ENCODE measurements at places on chromosomes 4 and X.

DNA sequence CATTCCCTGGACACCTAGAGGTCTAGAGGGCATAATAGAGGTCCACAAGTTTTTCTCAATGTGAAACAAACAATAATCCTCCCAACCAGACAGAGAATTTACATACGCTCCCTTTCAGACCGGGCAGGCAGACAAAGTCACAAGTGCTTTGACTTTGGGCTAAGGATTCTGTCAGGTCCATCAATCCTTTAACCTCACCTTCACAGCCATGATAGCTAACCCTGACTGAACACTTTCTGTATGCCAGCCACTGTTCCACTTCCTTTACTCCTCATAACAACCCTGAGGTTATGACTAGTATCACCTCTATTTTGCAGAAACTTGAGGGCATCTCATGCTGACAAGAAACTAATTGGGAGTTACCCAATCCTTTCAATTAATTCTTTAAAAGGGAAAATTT is 118.8 kb upstream of the AFF2 start:
- no peak for DNase-seq

DNA sequence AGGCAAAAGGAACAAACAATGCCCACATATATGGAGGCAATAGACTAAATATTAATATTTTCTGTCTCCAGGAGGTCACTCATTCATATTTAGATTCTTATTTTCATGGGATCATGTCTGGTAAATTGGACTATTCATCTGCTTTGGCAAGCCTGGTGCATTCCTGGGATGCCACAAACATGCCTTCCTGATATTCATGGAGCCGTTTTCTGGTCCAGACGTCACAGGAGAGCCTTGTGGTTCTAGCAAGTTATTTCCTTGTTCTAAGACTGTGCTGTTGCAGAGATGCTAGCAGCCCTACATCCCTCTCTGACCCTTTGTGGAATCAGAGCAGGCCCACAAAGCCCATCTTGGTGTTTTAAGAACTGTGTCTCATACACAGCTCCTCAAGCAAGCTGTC is 16.1 kb upstream of the EXOSC9 start:
- DNase-seq = peak; percentile 97

DNA sequence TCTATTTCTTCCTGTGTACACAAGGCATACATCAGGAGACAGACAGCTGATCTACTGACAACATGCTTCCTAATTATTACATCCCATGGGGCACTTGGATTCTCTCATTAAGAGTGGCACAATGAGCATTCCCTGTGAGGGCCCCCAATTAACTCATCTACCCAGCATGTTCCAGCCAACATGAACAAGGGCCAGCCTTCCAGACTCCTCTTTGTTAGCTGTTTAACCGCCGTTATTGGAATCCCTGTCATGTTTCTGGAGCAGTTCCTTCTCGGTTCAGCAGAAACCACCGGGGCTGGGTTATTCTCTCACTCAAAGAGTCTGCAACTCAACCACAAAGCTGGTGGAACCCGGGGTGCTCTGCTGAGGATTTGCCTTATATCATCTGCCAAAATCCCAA is 9.9 kb upstream of the GPM6B start:
- DNase-seq = no peak

DNA sequence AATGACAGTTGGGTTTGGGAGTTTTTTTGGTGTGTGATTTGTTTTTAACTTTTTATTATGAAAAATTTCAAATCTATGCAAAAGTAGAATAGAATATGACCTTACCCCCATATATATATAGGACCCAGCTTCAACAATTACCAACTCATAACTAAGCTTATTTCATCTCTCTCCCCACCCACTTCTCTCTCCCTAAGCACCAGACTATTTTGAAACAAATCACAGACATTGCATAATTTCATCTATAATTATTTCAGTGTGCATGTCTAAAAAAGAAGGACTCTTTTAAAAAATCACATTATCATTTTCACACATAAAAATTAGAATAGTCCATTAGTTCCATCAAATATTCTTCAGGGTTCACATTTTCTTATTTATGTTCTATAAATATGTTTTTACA is 28.3 kb upstream of the NKX6-1 start:
- DNase-seq = no peak

DNA sequence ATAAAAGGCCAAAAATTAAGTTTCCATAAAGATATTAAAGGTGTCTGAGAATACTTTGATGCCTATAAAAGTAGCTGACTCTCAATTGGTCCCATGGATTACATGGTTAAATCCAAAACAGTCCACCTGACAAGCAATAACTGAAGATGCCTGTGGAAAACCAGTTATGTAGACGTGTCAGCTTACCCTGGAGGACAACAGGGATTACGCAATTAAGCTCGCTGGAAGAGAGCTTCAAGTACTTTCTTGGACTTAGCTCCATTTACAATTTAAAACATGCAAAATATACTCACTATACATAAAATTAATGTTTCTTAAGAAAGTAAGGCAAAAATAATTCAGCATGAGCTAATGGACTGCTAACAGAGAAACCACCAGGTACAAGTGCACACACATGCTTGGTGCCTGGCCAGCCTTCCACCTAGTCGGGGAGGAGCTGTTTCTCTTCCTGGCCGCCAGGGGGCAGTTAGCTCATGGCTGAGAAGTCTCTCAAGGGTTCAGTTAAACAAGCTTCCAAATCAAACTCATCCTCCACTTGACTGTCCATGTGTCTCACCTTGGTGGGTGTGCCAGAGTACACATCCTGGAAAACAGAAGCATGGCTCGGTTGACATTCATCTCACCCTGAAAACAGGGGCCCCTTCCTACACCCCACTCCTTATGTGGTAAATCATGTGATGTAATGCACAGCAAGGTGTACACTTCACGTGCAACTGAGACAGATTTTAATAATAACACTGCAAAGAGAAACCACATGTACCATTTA is 9.2 kb upstream of the FAM53A start:
- peak; percentile 19 for DNase-seq

GRCh38 chr4:59770601-59771264 is 1429.4 kb upstream of the ADGRL3 start:
- DNase-seq = no peak

DNA sequence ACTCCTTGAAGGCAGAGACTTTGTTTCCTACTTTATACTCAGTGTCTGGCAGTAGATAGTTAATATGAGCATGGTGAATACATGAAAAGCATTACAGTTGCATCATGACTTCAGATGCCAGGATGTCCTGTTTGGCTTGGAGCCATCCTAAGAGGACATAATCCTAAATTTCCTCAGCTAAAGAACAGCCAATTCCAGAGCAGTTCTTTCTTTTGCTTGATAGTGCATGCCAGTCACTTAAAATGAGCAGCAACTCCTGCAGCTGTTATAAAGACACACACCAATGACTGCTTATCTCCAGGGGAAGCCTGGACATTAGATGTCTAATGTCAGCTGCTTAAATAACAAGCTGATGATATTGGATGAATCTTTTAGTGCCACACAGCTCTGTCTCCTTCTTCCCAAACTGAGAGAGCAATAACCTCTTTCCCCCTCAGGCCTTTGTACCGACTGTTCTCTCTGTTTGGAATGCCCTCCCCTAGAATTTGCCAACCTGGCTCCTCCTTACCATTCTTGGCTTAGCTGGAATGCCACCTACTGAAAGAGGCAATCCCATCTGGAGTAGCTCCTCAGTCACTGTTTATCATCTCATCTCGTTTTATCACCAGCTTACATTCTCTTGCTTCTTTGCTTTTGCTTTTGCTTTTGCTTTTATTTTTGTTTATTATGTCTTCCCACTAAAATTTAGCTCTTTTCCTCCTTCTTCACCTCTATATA is 100.8 kb upstream of the USP38 start:
- no peak for DNase-seq

GRCh38 chr4:128517739-128518510 is 230.3 kb upstream of the PGRMC2 start:
- DNase-seq = peak; percentile 91

- DNase-seq = no peak
Measured at GRCh38 chr4:173039617-173040577, 128.7 kb upstream of the GALNT7 start.

DNA sequence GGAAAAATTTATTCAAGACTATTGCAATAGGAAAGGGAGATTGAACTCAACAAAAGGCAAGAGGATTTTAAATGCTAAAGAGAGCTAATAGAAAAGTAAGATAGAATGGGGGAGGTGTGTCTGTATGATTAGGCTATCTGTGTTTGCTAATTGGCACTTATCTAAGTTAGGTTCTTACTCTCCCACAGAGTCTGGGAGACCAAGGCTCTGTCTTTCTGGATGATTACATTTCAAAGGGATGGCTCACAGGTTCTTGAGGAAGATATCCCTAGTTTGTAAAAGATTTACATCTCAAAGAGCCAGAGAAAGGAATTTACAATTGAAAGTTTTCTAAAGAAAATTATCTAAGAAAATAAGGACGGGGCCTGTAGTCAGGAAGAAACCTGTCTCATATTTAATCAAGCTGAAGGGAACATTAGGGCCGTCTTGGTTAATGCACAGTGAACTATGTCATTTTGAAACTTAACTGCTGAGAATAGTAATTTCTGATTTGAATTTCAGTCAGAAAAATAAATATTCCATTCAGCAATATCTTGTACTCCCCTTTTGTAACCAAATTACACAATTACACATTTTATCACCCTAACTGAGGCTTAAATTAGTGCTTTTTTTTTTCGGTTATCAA is 75.8 kb downstream of the MAGEB10 start:
- no peak for DNase-seq

DNA sequence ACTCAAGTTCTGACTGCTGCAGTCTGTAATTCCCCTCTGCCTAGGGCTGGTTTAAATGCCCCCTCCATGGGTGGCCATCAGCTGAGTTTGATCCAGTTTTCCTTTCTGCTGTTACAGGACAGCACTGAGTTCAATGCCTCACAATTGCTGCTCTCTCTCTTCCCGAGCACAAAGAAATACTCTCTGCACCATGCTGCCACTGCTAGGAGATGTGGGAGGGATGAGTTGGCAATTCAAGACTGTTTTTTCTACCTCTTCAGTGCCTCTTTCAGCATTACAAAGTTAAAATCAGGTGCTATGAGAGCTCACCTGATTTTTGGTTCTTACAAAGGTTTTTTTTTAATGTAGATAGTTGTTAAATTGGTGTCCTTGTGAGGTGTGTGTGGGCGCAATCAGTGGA is 24.3 kb downstream of the CYSLTR1 start:
- DNase-seq = no peak

- DNase-seq = no peak
Measured at GRCh38 chr4:43990963-43991362, 457.6 kb downstream of the KCTD8 start.

DNA sequence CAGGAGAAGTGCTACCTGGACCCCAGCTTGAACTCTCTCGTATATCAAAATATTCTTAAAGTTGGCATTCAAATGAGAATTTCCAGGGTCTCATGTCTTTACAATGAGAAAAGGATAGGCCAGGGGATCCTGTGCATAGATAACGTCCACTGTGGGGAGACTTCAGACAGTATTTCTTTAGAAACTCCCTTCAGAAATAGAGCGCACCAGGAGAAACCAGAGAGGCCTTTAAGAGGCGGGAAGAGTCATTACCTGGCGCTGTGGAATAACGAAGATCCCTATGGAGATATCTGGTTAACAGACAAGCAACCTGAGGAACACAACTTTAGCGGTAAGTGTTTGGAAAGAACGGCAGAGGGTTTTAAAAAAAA is 600 bp downstream of the RADX start:
- DNase-seq = no peak

DNA sequence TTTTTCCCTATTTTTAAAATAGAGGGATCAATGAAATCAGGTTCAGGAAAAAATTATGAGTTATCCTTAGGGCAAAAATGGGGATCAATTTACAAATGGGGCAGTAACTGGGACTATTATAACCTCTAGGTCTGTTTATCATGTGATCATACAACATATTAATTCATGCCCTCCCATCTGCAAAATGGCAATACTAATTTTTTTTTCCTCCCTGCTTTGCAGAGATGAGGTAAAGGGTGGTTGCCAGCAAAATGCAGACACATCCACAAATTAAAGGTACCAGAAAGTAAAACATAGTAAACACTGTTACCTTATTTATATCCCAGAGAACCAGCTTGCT is 467 bp downstream of the HSD17B11 start:
- no peak for DNase-seq

DNA sequence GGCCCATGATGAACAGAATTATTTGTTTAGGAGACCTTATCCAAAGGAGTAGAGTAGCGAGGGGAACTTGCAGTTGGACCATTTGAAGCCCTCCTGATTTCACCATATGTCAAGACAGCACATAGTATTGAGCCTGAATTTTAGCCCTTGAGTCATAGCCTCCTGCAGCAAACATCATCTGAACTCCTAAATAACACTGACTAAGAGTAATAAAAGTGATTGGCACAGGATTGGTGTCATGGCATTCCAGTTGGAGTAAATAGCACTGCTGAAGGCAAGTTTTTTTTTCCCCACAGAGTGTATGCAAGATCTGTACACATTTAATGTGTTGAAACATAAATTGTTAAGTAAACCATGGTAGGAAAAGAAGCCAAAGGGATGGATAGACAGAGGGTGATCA is 89.0 kb downstream of the COMMD8 start:
- no peak for DNase-seq

GRCh38 chr4:53562409-53562808 is 28.9 kb downstream of the LNX1 start:
- no peak for DNase-seq

DNA sequence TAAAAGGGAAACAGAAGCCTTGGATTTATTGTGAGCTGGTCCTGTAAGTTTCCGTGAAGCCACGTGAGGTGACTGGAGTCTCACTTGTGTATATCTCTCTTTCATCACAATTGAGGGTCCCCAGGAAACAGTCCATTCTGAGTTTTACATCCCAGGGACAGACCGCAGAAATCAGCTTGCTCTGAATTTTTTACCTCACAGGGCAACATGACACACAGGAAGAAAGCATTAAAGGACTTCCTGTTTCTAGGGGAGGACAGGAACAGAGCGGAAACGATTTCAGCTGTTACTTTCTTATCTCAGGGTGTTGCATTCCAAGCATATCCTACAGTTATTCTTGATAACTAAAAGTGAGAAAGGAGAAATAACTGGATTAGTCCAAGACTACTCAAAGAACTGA is 553.5 kb downstream of the TRAM1L1 start:
- no peak for DNase-seq

- DNase-seq = no peak
Measured at GRCh38 chrX:143683486-143683885, 37.1 kb downstream of the SPANXN2 start.

DNA sequence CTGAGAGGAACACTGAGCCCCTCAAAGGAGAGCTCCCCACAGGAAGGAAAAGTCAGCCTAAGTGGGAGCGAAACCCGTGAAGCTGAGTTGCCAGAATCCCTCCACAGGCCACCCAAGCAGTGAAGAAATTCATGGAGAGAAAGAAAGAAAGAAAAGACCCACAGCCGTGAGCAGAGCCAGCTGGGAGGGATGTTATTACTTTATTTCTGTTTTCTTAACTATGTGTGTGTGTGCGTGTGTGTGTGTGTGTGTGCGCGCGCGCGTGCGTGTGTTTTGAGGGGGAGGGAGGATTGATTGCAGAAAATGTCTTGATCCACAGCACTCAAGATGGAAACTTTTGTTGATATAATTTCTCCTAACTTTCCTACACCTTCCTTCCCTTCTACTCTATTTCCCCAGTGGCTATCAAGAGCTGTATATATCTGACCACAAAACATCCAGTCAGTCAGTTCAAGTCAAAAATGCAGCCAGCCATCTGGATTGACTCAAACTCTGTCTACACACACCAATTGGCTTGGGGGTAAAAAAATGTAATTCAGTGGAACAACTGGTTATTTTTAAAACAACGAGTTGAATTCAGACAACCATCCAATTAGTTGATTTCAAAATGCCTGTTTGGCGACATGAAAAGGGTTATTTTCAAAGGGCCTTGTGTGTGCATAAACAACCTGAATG is 13.8 kb upstream of the GPC3 start:
- DNase-seq = peak; percentile 63
